ENCODE measurements at places on chromosomes 1 and 21. TPM values are rescaled to one million over a fixed set of nuclear protein-coding genes. Genes with fewer than 3 reads are reported as not detected.

- no peak for DNase-seq
Observed at GRCh38 chr1:6538956-6539355, 15.4 kb downstream of the NOL9 start.

GRCh38 chr1:23559985-23560741, 862 bp upstream of the ID3 start:
- DNase-seq, result peak; percentile 24

GRCh38 chr1:10623686-10624145, 149.0 kb downstream of the PEX14 start:
- DNase-seq, result peak; percentile 39

DNA sequence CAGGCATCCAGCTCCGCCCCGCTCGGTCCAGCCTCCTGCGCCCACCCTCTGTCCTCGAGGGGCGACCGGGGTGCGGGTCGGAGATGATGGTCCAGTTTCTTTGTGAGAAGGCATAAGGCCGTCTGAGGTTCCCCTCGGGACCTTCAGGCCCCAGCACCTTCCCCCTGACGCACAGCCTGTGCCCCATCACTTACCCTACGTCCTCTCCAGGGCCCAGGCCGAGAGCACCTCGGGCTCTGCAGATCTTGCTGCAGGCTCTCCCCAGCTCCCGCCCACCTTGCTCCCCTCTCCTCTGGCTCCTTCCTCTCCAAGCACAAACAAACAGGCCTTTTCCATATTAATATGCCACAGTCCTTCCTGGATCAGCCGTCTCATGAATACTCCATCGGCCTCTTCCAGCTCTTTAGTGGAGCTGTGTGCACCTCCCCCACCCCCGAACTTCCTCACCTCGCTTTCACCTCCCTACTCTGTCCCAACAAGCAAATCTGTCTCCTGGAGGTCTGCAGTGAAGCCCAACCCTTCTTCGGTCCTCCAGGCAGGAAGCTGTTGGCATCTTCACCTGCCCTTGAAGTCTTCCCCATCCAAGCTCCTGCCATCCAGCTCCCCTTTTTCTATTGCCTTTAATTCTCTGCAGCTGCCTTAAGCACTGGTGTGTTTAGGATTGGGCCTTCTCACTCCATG, 448 bp upstream of the COL9A2 start:
- no peak for DNase-seq

GRCh38 chr1:111990878-111991718, 1.6 kb upstream of the KCND3 start:
- no peak for DNase-seq

The GPA33 gene
- 19.7 TPM for polyA plus RNA-seq

The LCE2C gene
- polyA plus RNA-seq, result not detected

The DDAH1 gene
- not detected for polyA plus RNA-seq
